ENCODE measurements at places on chromosomes 7 and 10.

DNA sequence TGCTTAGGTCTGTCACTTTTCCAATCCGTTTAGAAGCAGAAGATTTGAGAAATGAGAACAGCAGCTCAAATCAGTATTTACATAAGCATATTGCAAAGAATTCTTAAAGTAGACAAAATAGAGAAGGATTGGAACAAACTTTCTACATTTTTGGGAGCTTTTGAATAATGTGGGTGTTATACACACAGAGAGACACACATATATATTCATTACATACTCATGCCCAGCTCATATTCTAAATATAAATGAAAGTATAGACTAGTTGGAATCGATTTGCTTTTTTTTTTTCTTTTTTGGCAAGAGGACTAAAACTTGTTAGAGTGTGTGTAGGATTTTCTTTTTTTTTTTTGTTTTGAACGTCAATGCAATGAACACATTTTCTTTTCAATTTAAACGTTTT, 538.9 kb downstream of the AUTS2 start:
- no peak for DNase-seq

GRCh38 chr10:122301055-122301810, 30.1 kb downstream of the BTBD16 start:
- peak; percentile 80 for DNase-seq

DNA sequence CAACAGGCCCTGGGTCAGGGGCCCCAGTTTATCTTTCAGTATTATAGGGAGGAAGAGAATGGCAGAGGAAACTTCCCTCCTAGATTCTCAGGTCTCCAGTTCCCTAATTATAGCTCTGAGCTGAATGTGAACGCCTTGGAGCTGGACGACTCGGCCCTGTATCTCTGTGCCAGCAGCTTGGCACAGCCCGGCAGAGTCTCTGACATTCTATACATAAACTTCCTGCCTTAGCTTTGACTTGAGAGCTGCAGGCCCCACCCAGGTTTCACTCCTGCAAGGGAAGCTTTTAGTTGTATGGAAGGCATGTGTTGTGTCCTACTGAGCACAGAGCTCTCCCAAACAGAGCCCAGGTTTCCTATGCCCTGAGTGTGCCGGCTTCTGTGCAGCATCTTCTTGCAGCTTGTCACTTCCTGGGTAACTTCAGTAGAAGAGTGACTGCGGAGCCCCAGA, 205.6 kb upstream of the PRSS58 start:
- no peak for DNase-seq

DNA sequence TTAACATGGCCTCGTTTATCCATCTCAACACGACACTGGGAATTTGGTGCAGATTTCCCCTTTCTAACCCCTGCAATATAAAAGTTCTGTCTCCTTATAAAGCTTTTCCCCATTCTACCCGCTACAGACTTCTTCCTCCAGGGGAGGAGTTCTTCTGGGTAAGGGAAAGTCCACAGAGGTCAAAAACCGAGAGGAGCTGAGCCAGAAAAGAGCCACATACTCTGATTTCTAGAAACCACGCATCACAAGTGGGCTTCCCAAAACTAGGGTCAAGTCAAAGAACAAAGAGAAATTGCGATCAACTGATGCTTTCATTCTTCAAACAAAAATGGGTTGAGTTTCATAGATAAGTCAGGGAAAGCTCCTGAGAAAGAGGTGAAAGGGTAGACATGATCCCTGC, 6.8 kb downstream of the IL6 start:
- no peak for DNase-seq

DNA sequence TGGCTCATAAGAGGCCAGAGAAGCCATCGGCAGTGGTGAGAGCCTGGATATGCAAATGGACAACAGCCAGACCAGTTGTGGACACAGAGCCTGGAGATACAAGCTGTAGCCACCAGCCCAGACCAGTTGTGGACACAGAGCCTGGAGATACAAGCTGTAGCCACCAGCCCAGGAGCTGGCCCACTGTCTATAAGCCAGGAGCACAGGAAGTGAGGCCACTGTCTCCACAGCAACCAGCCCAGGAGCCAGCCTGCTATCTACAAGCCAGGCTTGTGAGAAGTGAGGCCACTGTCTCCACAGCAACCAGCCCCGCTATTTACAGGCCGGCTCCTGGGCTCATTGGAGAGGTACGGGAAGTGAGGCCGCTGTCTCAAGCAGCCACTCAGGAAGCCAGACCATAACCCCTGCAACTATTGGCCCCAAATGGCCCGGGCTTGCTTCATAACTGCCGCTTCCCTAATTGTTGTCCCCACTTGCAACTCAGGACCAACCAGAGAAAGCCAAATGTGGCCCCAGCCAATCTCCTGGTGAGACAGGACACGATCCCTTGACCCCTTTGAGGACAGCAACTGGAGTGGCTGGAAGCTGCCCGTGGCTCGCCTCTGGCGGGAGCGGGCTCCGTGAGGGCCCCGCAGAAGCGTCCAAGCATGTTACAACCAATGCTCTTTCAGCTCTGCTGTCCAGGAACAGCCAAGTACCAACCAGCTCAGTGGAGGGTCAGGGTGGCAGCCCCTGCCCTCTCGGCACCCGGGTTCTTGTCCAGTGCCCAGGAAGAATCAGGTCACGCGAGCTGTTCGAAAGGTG, 44.1 kb upstream of the CNPY1 start:
- peak; percentile 39 for DNase-seq

DNA sequence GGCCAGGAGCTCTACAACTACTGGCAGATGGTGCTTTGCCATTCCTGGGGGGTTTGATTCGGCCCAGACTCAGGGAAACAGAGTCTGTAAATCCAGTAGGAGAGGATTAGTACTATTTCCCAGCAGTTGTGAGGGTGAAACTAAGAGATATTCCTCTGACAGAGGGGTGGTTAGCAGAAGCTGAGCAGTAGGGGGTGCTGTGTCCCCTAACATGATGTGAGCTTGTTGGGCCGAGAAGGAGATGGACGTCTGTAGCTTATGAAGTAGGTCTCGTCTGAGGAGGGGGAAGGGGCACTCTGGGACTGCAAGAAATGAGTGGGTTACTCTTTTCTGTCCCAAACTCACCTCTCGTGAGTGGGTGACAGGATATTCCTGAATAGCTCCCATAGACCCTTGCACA, 179.2 kb upstream of the MBL2 start:
- DNase-seq: peak; percentile 1

- DNase-seq: no peak
Measured at GRCh38 chr7:39304668-39305405, 261.4 kb upstream of the YAE1 start.

GRCh38 chr10:77532068-77532467, 105.5 kb downstream of the KCNMA1 start:
- peak; percentile 28 for DNase-seq

- peak; percentile 10 for DNase-seq
Measured at GRCh38 chr7:22083704-22084240, 138.1 kb upstream of the CDCA7L start.

DNA sequence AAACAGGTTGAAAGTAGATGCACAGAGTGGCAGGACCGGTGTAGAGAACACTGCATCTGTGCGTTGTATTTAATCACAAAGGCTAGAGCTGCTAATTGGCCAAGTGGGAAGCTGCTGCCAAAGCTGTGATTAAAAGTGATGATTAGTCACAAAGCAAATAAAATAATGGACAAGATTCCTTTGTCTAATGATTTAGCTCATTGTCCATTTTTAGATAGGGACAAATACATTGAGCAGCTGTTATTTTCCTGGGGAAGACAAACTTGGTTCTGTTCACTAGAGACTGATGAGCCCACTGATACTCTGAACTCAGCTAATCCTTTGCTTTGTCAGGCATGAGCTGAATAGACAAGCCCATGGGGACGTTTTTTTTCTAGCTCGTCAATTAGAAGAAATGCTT, 19.7 kb downstream of the UBE3C start:
- DNase-seq: no peak

GRCh38 chr7:111605246-111605645, 43.0 kb upstream of the IMMP2L start:
- DNase-seq: no peak

DNA sequence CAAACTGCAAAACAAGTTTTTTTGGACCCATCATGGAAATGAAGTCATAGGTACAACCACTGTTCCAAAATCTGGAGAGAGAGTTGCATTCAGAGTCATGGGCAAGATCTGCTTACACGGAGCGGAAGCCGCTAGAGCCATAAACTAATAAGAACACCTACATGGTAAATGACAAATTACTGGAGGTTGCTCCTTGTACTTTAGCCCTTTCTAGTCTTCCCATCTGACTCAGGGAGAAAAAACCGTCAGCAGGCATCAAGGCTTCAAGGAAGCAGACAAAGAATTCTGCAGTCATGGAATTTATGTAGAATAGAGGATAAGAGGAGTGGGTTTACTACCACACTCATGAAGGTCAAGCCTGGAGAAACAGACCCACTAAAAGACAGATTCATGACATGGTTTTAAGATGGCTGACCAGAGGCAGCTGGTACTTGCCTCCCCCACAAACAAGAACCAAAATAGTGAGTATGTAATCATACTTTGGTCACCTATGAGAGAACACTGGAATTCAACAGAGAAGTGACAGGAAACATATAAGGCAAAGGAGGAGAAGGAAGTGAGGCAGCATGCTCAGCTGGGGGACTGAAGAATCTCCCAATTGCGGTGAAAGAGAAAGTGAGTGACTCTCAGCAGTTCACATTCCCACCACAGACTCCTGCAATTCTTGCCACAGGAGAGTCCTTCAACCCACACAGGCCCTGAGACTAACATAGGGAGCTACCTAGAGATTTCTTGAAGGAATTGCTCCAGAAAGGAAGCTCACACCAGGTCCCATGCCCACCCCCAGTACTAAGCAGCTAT, 42.4 kb upstream of the ASAH2 start:
- DNase-seq: no peak

DNA sequence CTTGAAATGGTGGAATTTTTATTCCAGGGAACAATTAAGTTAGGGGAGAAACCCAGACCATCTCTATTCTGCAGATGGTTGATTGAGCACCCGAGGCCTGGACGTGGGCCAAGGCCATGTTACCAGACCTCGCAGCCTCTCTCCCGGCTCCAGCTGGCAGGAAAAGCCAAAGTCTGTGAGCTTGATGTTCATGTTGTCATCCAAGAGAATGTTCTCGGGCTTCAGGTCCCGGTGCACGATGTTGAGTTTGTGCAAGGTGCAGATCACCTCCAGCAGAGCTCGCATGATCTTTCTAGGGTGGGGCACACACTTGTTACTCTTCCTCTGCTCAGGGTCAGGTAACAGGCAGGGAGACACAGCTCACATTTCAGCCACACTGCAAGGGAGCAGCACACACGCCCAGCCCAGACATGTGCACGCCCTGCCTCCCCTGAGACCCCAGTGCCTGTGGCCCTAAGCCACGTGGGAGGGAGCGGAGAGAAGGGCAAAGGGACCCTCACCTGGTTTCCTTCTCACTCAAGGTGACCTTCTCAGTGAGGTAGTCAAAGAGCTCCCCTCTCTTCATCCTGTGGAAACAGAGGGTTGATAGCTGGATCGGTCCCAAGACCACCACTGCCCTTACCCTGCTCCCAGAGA, 9.5 kb downstream of the PHKG1 start:
- DNase-seq: no peak

- no peak for DNase-seq
Measured at GRCh38 chr7:70457883-70458680, 673.9 kb upstream of the GALNT17 start.

DNA sequence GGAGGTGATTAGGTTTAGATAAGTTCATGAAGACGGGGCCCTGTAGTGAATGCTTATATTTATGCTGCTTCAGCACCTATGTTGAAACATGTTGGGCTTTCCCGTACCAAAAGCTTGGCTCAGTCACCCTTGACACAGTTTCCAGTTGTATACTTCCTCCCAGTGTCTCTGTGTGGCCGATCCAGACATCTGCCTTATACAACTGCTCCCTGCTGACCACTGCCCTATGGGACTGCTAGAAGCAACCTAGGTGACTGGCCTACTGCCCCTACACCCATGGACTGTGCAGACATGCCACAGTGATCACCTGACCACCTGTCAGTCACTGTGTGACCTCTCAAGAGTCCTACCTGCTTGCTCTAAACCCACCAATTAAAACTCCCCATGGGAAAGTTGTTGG, 22.6 kb upstream of the TSPAN13 start:
- no peak for DNase-seq

GRCh38 chr7:46900312-46901263, 681.3 kb downstream of the TNS3 start:
- DNase-seq: peak; percentile 8

DNA sequence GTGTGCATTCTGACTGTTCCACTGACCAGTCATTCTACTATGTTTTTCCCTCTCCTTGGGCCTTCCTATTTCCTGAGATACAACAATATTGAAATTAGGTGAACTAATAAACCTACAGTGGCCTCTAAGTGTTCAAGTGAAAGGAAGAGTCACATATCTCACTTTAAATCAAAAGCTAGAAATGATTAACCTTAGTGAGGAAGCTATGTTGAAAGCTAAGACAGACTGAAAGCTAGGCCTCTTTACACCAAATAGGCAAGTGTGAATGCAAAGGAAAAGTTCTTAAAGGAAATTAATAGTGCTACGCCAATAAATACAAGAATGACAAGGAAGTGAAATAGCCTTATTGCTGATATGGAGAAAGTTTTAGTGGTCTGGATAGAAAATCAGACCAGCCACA, 5.7 kb upstream of the DYNC1I1 start:
- DNase-seq: no peak

GRCh38 chr7:46651561-46652088, 730.6 kb upstream of the IGFBP3 start:
- DNase-seq: no peak

DNA sequence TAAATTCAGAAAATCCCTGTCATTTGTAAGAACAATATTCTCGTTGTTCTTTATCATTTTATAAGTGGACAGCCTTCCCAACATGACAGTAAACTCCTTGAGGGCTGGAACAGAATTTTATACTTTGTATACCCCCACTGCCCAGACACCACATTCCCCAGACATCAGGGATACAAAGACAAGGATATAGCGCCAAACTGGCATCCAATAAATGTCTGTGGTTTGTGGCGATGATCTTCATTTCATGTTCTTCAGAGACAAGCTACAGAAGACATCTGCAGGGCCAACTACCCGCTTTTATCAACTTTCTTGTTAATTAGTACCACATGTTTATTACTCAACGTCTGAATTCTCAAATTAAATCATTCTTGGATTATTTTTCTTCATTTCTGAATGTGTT, 155.9 kb downstream of the ATE1 start:
- peak; percentile 15 for DNase-seq

DNA sequence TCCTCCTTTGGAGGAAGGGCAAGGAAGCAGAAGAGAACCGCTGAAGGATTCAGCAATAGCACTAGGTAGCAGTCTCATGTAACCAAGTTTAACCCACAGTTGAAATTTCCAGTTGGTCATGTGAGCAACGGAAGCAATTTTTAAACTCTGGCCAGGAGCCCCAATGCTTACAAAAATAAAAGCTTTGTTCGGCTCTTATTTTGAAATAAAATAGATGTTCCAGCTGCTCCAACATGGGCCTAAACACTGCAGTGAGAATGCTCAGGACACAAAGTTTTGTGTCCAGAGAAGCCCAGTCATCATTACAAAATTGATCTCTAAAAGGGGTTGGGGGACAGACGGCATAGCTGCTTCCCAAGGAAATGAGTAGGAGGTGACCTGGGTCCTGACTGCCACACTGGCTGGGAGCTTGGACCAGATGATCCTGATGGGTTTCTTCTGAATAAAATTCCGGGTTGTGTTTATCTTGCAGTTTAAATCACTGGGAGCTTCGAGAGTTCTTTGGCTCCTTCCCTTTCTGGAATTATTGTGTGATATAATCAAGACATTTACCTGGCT, 452 bp upstream of the TMEM140 start:
- peak; percentile 63 for DNase-seq
